ENCODE measurements at places on chromosomes 3 and 15.

- no peak for DNase-seq
Observed at GRCh38 chr15:42062284-42062806, 32.0 kb downstream of the PLA2G4D start.

DNA sequence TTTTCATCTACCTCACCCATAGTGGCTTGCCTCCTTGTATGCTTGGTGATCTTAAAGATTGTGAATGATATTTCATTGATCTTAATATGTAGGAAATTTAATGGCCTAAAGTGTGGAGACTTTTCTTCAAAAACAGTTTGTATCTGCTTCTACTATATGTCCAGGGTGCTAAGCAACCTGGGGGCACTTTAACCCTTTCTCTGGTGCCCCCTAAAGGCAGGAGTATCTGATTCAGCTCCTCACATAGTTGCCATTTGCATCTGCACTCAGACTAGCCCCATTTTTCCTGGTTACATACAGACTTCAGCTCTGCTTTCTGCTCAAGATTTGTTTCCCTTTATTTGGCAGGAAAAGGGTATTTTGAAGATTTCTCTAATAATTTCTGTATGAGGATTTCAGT is 5.2 kb upstream of the PFN2 start:
- DNase-seq: no peak

GRCh38 chr3:58063022-58063815 is 55.0 kb downstream of the FLNB start:
- no peak for DNase-seq

DNA sequence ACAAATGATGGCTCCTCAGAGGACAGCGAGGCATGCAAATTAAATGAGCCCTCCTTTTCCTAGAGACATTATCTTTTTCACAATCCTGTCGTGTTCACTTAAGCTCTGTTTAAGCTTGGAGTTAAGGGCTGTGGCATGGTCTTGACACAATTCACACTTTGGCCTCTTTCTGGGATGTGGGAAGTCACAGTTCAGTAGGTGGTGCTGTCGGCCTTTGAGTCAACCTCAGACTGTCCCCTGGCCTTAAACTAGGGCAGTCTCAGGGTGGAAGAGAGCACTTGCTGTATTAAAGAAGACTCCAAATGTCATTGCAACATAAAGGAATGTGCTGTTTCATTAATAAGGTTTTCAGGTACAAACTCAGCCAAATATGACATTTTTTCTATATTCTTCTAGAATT is 351.0 kb downstream of the MCTP2 start:
- DNase-seq: no peak

DNA sequence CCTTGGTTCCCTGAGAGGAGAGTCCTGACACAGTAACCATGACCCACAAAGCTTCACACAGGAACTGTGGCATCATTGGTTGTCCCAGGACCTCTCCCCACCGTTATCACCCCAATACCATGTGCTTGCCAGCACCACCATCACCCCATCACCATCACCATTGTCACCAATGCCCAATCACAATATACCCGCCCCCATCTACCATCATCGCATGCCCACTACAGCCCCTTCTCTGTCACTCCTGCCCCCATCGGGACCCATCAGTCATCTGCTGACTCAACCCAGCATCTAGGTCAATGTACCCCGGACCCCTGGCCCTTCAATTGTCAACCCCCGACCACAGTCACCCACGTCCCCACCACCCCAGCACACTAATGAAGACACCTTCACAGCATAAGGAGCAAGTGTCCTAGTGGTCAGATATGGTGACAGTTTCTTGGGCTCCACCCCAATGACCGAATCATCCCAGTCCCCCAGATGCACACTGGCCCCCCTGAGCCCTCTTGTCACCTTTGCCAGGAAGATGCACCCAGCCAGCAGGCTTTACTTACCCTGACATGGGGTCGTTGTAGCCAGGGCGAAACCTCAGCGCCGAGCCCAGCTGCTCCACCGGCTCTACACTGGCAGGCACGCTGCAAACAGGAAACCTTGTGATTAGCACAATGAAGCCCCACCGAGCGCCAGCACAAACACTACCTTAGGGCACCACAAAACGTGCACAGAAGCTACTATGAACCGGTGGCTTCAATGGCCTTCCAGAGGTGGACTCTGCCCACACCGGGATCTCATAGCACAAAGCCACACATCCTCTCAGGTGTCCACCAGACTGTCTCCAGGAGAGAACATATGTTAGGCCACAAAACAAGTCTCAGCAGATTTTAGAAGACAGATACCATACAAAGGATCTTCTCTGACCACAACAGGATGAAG is 25.1 kb downstream of the SHISA5 start:
- peak; percentile 62 for DNase-seq

GRCh38 chr3:56908004-56908403 is 106.3 kb upstream of the ARHGEF3 start:
- no peak for DNase-seq

DNA sequence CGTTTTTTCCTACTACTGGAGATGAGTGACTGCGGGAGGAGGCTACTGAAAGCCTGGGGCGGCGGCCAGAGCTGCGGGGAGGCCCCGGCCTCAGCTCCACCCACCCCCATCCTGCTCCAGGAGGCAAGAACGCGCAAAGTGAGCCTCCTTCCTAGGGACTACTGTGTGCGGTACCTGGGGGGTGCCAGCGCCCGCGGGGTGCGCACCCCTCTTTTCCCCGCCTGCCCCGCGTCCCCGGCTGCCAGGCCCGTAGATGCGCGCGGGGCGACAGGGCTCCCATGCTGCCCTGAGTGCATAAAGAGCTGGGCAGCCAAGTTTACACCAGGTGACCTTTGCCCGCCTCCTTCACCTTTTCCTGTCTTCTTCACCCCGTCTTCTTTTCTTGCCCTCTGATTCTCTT is 2.5 kb upstream of the USF3 start:
- no peak for DNase-seq

GRCh38 chr3:46093966-46094365 is 66.7 kb upstream of the XCR1 start:
- no peak for DNase-seq

- no peak for DNase-seq
Observed at GRCh38 chr3:129276385-129276784, 2.3 kb upstream of the HMCES start.

DNA sequence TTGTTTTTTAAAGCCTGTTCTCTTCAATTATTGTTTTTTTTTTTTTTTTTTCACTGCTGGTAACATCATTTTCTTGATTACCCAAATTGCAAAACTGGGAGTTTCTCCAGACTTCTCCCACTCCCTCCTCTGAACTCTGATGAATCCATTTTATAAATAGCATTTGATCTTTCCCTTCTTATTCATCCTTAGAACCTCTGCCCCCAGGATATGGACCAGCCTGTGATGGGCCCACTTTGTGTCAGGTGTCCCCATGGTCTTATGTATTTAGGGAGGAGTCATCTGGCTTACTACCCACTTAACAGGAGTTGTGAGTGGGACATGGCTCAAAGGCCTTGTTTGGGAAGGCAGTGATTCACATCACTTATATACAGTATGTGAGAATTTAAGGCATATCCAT is 57.7 kb downstream of the REC114 start:
- DNase-seq: no peak

GRCh38 chr3:121330118-121330517 is 215.7 kb downstream of the POLQ start:
- DNase-seq: no peak

- DNase-seq: no peak
Observed at GRCh38 chr15:69855258-69856000, 242.3 kb downstream of the TLE3 start.

GRCh38 chr3:120062474-120062873 is 31.8 kb downstream of the GSK3B start:
- DNase-seq: no peak

DNA sequence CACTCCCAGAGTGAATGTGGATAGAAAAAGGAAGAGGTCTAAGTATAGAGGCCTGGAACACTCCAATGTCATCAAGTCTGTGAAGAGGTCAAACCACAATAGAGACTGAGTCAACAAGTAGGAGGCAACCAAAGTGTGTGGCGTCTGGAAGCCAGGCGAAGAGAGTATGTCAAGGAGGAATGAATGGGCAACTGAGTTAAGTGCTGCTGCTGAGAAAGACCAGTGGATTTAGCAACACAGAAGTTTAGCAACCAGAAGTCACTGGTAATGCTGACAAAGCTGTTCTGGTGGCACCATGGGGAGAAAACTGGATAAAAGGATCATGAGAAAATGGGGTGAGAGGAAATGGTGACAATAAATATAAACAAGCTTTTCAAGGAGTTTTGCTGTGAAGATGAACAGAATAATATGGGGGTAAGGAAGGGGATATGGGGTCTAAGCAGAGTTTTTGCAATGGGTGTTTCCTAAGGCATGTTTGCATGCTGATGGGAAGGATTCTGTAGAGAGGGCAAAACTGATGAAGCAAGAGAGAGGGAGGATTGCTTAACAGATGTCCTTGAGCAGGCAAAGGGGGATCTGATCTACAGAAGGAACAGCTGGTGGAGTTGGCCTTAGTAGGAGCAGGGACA is 38.4 kb downstream of the PCOLCE2 start:
- no peak for DNase-seq

DNA sequence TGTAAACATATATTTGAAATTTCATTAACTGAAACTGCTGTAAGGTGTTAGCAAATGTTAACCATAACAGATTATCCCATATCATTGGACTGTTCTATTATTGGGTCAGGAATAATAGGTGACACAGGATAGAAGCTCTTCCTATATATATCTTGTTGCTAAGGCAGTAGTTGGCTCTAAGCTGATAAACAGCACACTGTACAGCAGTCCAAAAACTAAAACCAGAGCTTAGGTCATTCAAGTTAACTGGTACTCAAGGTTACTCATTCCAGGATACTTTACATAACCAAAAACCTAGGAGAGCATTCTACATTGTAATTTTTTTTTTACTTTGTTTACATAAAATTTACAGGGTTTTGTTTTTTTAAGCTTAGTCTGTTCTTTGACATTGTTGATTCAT is 8.9 kb downstream of the DNAJC19 start:
- DNase-seq: no peak

- peak; percentile 43 for DNase-seq
Observed at GRCh38 chr3:99808163-99808794, 9.4 kb upstream of the CMSS1 start.
